ENCODE measurements at places on chromosomes 13 and 19.
A peak's percentile ranks its signal among the peaks of the same experiment; 100 is the strongest.

DNA sequence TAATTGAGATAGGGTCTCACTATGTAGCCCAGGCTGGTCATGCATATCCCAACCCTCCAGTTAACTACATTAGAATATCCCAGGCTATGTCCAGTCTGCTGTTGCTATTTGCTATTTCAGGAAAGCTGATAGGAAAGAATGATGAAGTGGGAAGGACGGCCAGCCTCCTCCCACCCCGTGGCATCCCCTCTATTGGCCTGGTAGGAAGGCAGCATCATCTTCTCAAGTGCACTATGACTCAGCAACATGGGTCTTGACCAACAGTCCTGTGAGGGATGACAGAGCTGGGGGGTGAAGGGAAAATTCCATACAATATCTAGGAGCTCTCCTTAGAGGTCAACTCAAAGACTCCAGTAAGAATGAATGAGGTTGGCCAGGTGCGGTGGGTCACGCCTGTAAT lies 48.0 kb upstream of the ABCC4 start:
- DNase-seq, result no peak

DNA sequence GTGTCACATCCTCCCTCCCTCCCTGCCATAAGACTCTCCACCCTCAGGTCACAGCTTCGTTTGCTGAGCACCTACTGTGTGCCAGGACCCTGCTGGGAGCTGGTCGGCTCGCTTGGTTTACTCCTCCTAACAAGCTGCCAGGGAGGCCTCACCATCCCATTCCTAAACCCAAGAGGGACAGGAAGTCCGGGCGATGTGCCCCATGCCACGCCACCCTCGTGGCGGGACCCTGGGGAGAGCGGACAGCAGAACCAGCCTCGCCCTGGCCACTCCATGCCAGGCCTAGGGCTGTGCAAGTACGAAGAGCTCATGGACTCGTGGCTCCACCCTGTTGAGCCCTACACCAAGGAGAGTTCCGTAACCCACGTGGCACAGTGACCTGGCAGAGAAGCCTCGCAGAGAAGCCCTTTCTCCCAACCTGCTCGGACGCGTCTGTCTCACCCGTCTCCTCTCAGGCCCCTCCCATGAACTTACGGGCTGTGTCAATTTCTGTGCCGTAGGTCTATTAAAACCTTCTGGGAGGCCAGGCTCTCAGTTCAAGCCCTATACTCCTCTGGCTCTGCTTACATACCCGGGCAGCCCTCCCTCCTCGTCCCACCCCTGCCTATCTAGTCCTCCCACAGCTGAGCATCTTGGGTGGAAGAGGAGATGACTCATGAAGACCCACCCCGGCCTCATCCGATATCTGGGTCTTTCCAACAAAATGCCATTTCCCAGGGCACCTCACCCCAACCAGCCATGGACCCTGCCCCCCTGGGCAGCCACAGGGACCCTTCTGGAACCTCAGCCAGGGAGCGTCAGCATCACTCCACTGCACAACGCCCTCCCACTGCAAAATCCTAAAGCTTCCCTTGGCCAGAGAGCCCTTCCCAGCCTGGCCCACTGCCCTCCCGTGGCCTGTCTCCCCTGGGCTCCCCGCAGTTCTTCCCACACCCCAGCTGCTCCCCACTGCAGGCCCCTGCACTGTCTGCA lies 2.6 kb downstream of the UBXN6 start:
- DNase-seq, result no peak

DNA sequence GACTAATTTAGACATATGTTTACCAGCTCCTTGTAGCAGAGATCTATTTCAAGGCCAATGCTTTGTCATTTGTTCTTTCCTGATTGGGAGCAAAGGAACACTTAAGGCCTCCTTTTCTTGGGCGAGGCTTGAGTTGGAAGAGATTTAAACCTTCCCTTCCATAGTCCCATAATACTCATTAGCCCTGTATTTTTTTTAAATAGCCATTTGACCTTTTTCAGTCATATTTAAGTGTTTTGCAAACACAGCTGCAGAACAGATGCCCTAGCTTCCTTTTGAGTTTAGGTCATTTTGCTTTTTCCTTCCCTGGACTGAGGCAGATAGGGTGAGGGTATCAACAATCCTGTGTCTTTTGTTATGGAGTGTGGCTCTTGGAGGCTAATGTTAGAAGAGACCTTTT lies 198.3 kb downstream of the NBEA start:
- no peak for DNase-seq

DNA sequence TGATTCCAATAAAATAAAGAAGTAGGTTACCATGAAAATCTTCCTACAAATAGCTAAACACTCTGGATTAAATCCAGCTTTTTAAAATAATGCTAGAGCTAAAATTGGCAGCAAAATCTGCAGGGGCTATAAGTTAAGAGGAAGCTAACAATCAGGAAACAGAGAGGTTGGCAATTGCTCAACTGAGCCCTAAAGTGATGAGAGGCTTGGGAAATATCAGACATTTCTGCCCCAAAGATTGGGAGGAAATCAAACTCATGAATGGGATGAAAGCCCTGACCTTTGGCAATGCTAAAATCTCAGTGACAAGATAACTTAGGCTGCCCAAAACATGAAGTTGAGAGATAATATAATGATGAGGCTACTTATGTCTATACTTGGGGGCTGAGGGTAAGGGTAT lies 1437.9 kb downstream of the EFNB2 start:
- no peak for DNase-seq

DNA sequence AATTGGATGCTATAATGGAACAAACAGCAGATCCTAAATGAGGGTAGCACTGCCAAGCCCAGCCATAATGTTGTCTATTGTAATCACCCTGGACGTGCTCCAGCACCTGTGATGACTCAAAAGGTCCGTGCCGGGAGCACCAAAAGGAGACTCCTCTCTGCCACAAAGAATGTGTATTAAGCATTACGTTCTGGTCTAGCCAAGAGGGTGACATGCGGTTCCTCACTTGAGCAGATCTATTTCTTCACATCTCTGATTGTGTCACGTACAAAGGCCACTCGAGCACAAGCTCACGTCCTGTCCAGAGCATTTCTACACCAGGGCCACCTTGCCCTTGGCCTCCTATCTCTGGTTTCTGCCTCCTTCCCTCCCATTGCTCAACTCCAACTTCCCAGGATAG lies 219.9 kb upstream of the IRS2 start:
- no peak for DNase-seq

DNA sequence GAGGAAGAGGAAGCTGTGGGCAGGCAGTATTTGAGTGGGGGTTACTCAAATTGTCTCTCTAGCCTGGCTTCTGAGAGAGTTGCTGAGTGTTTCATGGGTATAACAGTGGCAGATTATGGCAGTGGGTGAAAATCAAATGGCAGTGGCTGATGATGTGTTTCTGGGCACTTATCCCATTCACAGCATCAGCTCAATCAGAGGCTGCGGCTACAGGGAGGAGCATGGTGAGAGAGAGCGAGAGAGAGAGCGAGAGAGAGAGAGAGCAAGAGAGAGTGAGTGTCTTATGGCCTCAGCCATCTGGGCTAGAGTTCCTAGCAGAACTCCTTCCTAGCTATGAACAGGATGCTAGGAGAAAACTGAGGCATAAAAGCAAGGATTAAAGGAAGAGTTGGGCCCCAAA lies 178.9 kb downstream of the OLFM4 start:
- peak; percentile 10 for DNase-seq

DNA sequence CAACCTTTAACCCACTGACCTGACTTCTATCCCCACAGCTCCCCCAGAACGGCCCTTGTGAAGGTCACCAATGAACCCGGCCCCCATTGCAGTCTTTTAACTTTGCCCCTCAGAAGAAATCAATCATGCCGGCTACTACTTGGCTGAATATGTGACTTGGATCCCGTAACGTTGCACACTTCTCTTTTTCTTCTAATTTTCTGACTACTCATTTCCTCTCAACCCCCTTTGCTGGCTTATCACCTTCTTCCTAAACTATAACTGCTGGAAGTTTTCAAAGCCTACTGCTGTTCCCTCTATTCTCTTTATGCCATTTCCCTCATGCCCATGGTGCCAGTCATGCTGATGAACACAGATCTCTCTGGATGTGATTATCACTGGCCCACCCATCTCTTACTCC lies 367.6 kb downstream of the DNAJC15 start:
- DNase-seq, result no peak

- no peak for DNase-seq
Observed at GRCh38 chr19:18021121-18021755, 13.3 kb downstream of the ARRDC2 start.

- no peak for DNase-seq
Observed at GRCh38 chr19:10718205-10719196, 622 bp downstream of the DNM2 start.

DNA sequence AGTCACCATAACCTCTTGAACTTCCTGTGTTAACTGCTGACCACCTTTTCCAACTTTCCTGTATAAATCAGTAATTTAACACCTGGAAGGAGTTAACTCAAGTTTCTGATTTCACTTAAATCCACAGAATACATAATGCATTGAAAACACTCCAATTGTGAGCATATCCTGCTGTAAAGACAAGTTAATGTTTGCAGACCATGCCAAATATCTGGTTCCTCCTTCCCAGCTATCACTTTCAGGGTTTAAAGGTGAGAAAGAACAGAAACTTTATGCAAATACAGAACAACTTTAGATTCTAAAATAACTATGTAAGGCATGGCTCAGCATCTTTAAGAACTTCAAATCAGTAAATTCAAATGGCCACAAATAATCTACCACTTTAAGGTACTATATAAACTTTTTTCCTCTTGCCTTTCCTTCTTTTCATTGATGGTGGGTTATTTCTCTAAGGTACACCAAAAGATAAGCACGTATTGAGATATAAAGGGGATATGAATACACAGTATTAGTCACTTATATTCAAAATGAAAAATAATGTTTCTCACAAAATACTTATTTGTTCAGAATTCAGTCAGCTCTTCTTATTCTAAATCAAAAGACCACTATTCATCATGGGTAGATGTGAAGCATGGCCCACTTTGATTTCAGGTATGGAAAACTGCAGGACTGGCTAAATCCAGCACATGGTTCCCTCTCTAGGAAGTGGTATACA lies 6.6 kb upstream of the TPTE2 start:
- no peak for DNase-seq

GRCh38 chr13:60850526-60850925 lies 453.5 kb downstream of the TDRD3 start:
- DNase-seq, result no peak

DNA sequence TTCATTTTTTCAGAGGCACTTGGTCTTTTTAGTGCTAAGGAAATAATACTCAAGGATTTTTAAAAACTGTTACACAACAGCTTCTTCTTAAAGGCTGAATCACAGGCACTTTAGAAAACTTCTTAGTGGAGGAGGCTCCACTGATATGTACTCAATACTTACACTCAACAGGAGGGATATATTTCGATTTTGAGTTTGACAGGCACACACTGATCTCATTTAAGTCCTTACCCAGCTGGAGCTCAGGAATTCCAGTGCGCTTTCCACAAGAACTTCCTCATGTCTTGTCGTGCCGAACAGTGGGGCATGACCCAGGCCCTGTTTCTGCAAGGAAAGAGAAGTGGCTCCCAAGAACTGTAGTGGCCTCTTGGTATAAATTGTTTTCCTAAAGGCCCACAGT lies 103.8 kb downstream of the RGCC start:
- DNase-seq, result no peak

GRCh38 chr13:29791508-29791907 lies 58.9 kb downstream of the UBL3 start:
- DNase-seq, result no peak

- no peak for DNase-seq
Observed at GRCh38 chr13:94254737-94255136, 224.7 kb downstream of the DCT start.

DNA sequence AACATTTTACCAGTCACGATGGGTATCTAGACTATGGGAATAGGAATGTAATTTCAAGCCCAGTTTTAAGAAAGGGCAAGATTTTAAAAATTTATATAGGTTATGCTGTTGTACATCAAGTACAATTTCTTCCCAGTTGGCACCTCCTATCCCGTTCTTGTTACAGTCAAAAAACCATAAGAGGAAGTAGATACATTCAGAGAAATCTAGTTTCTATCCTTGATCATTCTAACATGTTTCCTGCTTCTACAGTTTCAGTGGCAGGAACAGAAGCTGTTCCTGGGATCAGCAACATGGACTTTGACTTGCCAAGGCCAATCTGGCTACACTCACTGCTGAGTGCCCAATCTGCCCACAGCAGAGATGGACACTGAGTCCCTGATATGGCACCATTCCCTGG lies 14.7 kb upstream of the FPR3 start:
- no peak for DNase-seq

DNA sequence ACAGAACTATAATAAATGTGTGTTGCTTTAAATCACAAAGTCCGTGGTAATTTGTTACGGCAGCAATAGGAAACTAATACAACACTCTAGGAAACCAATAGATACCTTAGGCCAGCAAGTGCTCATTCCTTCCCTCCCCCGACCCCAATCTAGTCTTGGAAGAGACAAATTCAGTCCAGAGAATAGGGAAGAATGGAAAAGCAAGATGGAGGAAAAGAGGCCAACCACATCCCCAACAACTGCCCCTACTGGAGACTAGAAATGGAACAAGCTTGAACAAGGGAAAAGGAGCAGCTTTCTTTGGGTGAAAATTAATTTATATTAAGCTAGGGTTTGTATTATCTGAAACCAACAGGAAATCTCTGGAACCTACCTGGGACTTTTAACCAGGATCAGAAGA lies 54.4 kb downstream of the DIAPH3 start:
- no peak for DNase-seq

DNA sequence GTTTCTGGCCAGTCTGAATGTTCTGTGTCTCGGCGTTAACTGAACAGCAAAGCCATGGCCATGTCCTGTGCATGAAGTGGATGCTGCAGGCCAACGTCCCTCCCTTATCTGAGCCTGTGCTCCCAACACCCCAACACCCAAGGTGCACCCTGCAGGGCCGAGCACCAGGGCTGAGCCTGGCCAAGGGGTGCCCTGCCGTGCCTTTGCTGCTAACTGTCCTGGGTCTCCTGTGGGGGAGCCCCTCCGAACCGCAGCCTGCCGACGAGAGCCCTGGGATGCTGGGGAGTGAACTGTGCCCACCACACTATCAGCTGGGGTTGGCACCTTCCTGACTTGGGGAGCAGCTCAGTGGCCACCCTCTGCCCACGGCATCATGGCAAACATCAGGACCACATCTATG lies 17.6 kb downstream of the GPX4 start:
- no peak for DNase-seq

GRCh38 chr13:33445024-33445423 lies 159.5 kb upstream of the STARD13 start:
- DNase-seq, result no peak

GRCh38 chr13:110257408-110257807 lies 49.5 kb downstream of the COL4A1 start:
- DNase-seq, result no peak

GRCh38 chr19:53328967-53329366 lies 4.6 kb upstream of the ZNF845 start:
- no peak for DNase-seq

- DNase-seq, result no peak
Observed at GRCh38 chr13:27678306-27679040, 56.8 kb downstream of the POLR1D start.

DNA sequence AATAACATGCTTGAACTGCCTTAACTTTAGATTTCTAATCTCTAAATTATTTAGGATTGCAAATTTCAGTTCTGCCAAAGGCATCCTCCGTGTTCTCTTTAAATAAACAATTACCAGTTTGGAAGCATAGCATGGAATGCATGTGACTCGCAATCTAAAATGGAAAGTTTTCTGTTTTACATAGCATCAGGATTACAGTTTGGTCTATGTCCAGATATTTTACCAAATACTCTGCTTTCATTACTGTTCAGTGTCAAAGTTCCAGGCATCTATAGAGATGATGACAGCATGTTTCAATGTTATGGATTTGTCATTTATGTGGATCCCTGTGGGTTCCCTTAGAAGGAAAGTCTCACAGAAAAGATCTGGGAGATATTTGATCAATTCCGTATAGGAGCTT lies 16.8 kb downstream of the FLT1 start:
- DNase-seq, result no peak

All from NCI-H1092 (cell line).